Psoas muscle (tissue), 8 donors: ENCODE measurements at places on chromosomes 6 and 20. TPM values are rescaled to one million over a fixed set of nuclear protein-coding genes. Genes with fewer than 3 reads are reported as not detected.

DNA sequence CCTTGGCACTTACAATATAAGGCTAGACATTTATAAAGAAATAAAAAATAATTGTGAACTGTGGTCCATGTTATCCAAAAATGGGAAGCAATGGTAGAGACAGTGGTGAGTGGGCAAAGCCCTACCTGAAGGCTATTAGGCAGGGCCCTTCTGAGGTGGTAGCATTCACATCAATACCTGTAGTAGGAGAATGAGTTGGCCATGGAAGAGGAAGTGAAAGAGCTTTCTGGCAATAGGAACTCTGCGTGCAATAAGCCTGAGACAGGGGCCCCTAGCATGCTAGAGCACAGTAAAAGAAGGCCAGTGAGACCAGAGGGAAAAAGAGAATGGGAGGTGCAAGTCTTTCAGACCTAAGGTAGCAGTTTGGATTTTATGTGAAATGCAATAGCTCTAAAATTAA lies 754.5 kb downstream of the PTPRT start:
- DNase-seq: no peak

GRCh38 chr6:88730611-88731011 lies 232.8 kb downstream of the RNGTT start:
- DNase-seq: no peak

DNA sequence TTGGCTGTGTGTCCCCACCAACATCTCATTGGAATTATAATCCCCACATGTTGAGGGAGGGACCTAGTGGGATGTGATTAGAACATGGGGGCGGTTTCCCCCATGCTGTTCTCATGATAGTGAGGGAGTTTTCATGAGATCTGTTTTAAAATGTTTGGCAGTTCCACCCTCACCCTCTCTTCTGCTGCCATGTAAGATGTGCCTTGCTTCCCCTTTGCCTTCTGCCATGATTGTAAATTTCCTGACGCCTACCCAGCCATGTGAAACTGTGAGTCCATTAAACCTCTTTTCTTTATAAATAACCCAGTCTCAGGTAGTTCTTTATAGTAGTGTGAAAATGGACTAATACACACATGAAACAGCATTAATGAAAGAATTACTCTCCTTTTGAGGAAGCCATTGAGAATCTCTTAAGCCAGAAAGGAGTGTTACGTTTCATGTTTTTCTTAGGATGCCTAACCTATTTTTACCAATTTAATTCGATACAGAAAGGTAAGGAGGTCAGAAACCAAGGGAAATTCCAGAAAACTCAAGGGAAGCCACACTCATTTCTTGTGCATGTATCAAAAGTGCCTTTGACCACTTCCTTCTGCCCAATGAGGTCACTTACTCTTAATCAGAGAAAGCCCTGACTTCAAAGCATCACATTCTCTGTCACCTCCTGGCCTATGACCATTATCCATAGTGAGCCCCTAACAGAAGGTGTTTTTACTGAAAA lies 24.7 kb upstream of the HINT3 start:
- no peak for DNase-seq

DNA sequence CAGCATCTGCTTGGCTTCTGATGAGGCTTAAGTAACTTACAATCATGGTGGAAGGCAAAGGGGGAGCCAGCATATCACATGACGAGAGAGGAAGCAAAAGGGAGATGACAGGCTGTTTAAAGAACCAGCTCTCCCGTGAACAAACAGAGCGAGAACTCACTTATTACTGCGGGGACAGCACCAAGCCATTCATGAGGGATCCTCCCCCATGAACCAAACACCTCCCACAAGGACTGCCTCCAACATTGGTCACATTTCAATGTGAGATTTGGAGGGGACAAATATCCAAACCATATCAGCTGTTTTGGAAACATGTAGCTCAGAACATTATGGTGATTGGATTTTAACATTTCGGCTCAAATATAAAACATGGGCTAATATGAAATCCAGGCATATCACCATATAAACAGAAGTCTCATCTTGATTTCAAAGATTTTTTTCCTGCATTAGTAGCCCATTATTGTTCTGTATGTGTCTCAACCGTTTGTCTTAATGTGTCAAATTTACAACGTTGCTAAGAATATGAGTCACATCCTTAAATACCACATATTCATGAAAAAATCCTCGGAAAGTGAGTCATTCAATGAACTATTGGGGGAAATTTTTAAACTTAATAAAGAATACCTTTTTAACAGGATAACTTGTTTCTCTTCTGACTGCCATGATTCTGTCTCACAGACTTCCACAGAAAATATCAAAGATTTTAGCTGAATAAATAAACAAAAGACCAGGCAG lies 894.3 kb downstream of the TFAP2A start:
- no peak for DNase-seq

GRCh38 chr6:36053878-36054277 lies 26.3 kb downstream of the MAPK14 start:
- DNase-seq: no peak

DNA sequence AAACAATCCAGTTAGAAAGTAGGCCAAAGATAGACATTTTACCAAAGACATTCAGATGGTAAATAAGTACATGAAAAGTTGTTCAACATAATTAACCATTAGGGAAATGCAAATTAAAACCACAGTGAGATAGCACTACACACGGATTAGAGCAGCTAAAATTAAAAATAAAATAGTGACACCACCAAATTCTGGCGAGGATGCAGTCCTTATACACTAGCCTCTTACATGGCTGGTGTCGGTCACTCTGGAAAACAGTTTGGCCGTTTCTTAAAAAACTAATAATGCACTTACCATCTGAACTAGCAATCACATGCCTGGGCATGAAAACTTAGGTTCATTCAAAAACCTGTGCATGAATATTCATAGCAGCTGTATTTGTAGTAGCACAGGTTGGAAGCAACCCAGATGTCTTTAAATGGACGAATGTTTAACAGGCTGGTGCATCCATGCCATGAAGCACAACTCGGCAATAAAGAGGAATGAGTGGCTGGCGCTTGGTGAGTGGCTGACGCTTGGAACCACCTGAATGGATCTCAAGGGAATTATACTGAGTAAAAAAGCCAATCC lies 77.0 kb downstream of the FAM120B start:
- no peak for DNase-seq

DNA sequence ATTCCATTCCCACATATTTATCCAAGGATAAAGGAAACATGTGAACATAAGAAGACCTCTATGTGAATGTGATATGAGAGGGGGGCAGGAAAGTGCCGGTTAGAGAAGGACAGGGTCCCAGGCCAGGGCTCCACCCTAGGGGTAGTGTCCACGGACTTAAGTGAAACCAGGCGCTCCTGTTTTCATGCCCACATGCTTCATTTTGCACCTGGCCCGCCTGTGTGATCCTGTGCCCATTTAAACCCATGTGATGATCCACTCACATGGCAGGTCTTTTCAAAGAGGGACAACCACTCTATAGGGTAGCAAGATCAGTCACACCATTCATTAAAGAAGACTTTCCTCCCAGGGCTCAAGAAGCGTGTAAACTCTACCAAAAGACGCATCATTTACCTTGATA lies 865.3 kb upstream of the GJE1 start:
- DNase-seq: no peak

DNA sequence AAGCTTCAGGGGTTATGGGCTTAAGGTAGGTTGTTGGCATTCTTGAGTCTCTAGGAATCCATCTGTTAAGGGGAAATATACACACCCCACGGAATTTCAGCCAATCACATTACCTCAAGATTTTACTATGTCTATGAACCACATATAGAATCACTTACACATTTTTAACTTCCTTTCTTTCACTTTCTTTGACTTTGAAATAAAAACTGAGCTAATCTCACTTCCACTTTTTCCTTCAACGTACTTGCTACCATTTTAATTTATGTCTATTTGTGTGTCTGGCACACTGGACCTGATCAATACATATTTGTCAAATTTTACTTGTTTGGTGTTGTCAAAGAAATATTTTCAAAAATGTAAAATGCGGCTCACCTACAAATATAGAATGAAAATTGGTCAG lies 545.4 kb upstream of the JAG1 start:
- DNase-seq: no peak

DNA sequence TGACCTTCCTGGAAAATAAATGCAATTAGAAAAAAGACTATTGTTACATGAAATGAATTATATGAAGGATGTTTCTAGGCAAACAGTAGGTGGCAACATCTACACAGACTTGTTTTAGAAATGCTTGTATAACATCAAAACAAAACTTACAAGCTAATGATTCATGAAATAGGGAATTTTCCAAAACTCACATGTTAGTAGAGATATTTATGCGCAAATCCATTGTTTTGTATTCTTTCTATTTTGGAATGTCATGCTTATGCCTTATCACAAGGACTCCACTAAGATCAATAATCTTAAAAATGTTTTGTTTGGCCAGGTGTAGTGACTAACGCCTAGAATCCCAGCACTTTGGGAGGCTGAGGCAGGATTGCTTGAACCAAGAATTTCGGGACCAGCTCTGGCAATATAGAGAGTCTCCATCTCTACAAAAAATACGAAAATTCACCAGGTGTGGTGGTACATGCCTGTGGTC lies 32.3 kb upstream of the LGSN start:
- no peak for DNase-seq

DNA sequence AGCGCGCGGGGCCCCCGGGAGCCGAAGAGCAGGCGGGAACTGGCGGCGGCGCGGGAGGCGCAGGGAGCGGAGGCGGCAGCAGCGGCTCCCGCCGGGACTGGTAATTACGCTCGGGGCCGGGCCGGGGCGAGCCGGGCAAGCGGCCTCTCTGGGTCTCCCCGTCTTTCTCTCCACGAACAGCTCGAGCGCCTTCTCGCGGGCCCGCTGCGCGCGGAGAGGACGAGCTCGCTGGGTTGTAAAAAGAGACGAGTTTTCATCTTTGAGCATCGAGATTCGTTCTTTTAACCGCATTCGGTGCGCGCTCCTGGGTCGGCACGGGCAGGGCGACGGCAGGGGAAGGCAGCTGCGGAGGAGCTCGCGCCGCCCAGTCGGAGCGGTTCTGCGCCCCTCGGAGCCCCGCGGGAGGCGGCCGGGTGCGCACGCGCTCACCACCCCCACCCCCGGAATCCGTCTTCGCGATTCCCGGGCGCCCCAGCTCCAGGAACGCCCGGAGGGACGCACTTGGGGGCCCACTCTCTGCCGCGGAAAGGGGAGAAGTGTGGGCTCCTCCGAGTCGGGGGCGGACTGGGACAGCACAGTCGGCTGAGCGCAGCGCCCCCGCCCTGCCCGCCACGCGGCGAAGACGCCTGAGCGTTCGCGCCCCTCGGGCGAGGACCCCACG lies 38.0 kb downstream of the YTHDF1 start:
- no peak for DNase-seq

DNA sequence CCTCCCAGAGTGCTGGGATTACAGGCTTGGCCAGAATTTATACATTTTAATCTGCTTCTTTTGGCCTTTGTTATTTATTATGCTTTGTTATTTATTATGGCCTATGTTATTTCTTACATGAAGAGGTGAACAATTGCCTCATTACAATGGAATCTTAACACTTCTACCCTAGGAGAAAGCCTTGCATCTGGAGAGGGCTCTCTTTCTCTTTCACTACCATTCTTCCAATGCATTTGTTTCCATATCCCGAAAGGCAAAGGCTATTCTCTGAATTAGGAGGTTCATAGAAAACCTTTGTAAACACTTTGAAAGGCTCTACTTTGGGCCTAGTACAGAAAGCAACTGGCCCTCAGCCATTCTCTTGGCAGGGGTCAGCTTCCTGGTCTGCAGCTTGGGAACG lies 19.9 kb upstream of the DEK start:
- no peak for DNase-seq

DNA sequence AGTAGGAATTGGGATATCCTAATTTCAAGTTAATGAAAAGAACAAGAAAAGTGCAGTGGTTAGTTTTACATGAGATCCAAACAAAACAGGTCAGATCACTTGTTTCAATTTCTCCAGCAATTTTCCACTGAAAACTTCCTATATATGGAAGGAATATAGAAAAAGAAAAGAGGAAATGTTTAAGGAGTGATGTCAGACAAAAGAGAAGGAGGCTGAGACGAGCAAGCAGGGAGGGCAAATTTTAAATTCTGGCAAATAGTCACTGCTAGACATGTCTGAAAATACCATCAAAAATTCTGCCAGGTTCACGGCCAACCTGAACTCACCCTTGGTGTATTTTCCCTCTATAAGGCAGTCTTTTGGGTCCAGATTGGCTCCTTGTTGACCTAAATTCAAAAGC lies 9.5 kb upstream of the NUP153 start:
- DNase-seq: no peak

DNA sequence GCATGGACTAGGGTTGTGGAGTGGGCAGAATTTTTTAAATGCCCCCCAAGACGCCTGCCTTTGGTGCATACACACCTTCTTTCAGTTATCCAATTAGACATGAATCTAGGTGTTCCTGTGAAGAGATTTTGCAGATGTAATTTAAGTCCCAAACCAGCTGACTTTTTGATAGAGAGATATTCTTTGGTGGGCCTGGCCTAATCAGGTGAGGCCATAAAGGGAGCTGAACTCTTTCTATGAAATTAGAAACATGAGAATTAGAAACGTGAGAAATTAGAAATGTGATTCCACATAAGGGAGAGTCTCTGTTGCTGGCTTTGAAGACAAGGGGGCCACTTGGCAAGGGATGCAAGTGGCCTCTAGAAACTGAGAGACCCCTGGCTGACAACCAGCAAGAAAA lies 36.4 kb upstream of the TTPAL start:
- no peak for DNase-seq

- no peak for DNase-seq
Observed at GRCh38 chr6:84953111-84953755, 188.8 kb upstream of the TBX18 start.

DNA sequence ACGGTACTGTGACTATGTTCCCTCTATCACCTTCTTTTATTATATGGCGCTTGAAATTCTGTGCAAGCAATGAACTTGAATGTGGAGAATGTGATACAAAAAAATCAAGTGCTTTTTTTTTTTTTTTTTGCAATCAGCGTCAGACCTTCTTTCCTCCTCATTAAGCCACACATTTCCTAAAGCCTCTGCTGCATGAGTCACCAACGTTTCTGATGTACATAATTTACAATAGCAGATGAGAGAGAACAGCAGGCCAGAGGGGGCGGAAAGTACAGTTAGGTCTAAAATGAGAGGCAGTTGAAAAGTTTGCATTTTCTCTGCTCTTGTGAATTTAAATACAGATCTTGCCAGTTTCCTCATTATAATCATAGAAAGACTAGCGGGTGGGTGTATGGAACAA lies 114.6 kb upstream of the RIPOR2 start:
- no peak for DNase-seq

- DNase-seq: no peak
Observed at GRCh38 chr6:18034798-18035202, 47.4 kb upstream of the KIF13A start.

The NMBR gene
- not detected for total RNA-seq

The PIGT gene
- 74.9 TPM for total RNA-seq

The GPX5 gene
- not detected for total RNA-seq

The MMS22L gene
- 1.1 TPM for total RNA-seq

The GSTA2 gene
- not detected for total RNA-seq

The PRR18 gene
- not detected for total RNA-seq

The RIMS4 gene
- 0.34 TPM for total RNA-seq

The MUCL3 gene
- total RNA-seq: not detected

The HDGFL1 gene
- not detected for total RNA-seq

The INSM1 gene
- 0.08 TPM for total RNA-seq

The TP53TG5 gene
- 0.69 TPM for total RNA-seq
